ENCODE measurements at places on chromosomes 5 and 9. TPM values are rescaled to one million over a fixed set of nuclear protein-coding genes. Genes with fewer than 3 reads are reported as not detected.
A peak's percentile ranks its signal among the peaks of the same experiment; 100 is the strongest.

The MTMR12 gene
- 31.1 TPM for total RNA-seq

The SCGB3A2 gene
- total RNA-seq: not detected

The CTNND2 gene
- 21.0 TPM for total RNA-seq

The PKD2L2 gene
- total RNA-seq: not detected

The IFNA6 gene
- total RNA-seq: not detected

The FRMD3 gene
- 2.1 TPM for total RNA-seq

The C5orf63 gene
- 0.99 TPM for total RNA-seq

The CBY3 gene
- not detected for total RNA-seq

DNA sequence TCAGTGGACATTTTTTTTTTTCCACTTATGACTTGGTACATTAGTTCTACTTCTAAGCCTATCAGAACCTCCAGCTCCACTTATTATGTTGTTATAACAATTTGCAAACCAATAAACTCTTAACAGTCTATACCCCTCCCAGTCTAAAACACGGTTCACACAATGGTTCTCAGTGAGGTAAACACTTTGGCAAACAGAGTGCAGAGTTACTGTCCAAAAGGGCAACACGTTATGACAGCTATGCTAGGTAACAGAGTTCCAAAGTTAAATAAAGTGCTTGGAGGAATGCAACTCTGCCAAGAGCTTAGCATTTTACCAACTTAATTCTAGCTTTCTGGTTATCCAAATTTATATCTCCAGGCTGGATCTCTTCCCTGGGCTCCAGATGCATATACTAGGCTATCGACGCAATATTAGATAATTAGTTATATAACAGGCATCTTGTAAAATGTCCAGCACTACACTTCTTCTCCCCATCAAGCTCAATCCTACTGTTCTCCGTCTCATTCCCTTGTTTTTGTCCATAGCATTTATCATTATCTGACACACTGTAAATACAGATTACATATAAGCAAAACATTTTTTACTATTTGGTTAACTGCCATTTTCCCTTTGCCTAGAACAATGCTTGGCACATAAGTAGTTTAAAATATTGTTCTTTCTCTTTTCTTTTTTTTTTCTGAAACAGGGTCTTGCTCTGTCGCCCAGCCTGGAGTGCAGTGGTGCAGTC is 14.3 kb downstream of the FNBP1 start:
- no peak for DNase-seq
- no peak overlapping the region for H3K27ac ChIP-seq
- H3K4me1 ChIP-seq: peaks cover 17% of the 10 kb centered on the region

GRCh38 chr5:37836592-37837413 is 3.0 kb downstream of the GDNF start:
- no peak overlapping the region for H3K4me3 ChIP-seq
- H3K27ac ChIP-seq: no peak overlapping the region
- no peaks in the 10 kb centered on the region for H3K36me3 ChIP-seq
- no peak for DNase-seq

DNA sequence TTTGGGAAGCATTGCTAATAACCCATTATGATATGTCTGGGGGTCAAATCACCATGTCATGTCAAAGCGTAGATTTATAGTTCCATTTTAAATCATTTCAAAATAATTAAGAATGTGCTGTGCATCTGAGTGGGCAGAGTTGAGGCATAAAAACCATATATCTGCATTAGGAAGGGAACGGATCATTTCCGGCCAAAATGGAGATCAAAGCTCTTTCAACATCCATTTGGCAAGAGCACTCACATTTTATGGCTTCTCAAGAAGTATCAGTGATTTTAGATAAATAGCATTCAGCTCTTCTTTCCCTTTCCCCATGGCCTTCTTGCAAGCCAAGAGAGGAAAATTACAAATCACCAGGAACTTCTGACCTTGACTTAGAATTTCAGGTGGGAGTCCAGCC is 89.9 kb downstream of the HSPA4 start:
- no peaks in the 10 kb centered on the region for H3K36me3 ChIP-seq
- no peaks in the 10 kb centered on the region for H3K27me3 ChIP-seq
- DNase-seq: no peak
- H3K4me3 ChIP-seq: no peak overlapping the region

- no peaks in the 10 kb centered on the region for H3K4me1 ChIP-seq
- H3K27me3 ChIP-seq: no peaks in the 10 kb centered on the region
- H3K4me3 ChIP-seq: no peak overlapping the region
- no peak overlapping the region for H3K27ac ChIP-seq
- H3K36me3 ChIP-seq: no peaks in the 10 kb centered on the region
Observed at GRCh38 chr9:137476856-137477255, 17.7 kb upstream of the NSMF start.

- no peaks in the 10 kb centered on the region for H3K36me3 ChIP-seq
- DNase-seq: no peak
- no peaks in the 10 kb centered on the region for H3K27me3 ChIP-seq
- H3K27ac ChIP-seq: no peak overlapping the region
Observed at GRCh38 chr5:78492224-78492623, 131.8 kb downstream of the SCAMP1 start.

DNA sequence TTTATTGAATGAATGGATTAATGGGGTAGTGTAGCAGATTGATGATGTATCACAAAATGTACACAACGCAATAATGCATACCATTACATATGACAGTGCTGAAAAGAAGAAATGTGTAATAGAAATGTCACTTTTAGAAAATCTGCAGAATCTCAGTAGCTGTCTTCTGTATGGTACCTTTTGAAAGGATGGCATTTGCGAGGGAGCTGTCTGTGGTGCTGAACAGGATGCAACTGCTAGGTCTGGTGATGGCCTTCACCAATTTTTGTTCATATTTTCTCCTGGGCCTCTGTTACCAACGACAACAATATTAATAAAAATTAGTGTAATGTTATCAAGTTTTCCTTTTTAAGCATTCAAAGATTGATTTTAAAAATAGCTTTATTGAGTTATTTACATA is 36.2 kb upstream of the OTULIN start:
- H3K4me3 ChIP-seq: no peak overlapping the region
- no peaks in the 10 kb centered on the region for H3K27me3 ChIP-seq
- H3K27ac ChIP-seq: no peak overlapping the region

DNA sequence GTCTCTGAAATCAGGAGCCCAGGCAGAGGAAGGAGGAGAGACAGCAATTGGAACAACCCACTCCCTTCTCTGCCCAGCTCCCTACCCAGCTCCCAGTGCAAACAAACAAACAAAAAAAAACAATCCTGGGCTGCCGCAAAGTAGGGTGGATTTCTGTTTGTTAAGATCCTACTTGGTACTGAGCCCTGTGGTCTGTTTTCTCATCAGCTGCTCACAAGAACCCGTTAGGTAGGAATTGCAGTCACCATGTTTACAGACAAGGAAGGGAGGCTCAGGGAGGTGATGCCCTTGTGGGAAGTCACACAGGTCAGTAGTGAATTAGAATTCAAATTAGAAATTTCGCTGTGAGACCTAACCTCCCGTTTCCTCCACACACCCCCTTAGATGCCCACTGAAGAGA is 128.8 kb upstream of the RAD23B start:
- no peaks in the 10 kb centered on the region for H3K36me3 ChIP-seq
- no peak for DNase-seq
- no peak overlapping the region for H3K4me3 ChIP-seq
- no peaks in the 10 kb centered on the region for H3K27me3 ChIP-seq
- no peak overlapping the region for H3K27ac ChIP-seq
- H3K4me1 ChIP-seq: no peaks in the 10 kb centered on the region

DNA sequence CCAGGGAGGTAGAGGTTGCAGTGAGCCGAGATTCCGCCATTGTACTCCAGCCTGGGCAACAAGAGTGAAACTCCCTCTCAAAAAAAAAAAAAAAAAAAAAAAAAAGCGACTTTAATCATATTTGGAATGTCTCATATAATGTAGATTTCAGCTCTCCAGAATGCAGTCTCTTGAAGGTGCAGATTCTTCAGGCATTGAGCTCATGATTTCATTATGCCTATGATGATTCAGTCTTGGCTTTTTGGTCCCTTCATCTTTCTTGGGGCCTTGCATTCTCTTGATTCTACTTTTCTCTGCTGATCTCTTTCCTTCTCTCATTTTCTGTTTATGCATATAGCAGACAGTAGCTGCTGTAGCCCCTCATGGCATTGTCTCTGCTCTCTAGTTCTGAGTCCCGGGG is 22.9 kb downstream of the KDM4C start:
- peaks cover 64% of the 10 kb centered on the region for H3K4me1 ChIP-seq
- no peak for DNase-seq
- no peaks in the 10 kb centered on the region for H3K36me3 ChIP-seq
- H3K27ac ChIP-seq: peak overlapping the region; percentile 6

- H3K4me3 ChIP-seq: no peak overlapping the region
- H3K36me3 ChIP-seq: no peaks in the 10 kb centered on the region
- H3K27ac ChIP-seq: no peak overlapping the region
- no peak for DNase-seq
Observed at GRCh38 chr9:37187292-37187691, 66.9 kb downstream of the ZCCHC7 start.

DNA sequence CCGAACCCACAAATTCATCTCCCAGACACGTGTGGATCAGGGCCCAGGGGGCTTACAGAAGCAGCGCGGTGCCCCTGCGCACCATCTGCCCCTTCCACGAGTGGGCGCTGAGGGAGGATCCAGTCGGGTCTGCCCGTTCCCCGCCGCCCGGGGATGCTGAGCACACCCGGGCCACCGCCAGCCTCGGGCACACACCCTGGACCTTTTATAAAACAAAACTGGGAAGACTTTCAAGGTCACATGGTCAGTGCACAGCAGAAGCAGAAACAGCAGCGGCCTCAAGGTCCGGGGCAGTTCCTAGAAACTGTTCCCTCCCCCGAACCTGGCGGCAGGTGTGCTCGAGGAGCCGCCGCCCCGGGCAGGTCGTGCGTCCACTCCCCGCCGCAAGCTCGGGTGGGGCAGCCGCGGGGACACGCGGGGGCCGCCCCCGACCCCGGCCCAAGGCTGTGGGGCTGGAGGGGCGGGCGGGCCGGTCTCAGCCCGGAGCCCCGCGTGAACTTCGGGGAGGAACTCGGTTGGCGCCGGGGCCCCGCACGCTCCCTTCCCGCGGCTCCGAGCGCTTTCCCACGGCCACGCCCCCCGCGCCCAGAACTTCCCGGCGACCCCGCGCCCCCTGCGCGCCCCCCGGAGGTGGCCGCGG is 633 bp upstream of the PPP1R26 start:
- peaks cover 34% of the 10 kb centered on the region for H3K4me1 ChIP-seq
- peak; percentile 70 for DNase-seq
- no peak overlapping the region for H3K4me3 ChIP-seq
- peak overlapping the region; percentile 95 for H3K27ac ChIP-seq
- no peaks in the 10 kb centered on the region for H3K27me3 ChIP-seq
- peaks cover under 1% of the 10 kb centered on the region for H3K36me3 ChIP-seq

DNA sequence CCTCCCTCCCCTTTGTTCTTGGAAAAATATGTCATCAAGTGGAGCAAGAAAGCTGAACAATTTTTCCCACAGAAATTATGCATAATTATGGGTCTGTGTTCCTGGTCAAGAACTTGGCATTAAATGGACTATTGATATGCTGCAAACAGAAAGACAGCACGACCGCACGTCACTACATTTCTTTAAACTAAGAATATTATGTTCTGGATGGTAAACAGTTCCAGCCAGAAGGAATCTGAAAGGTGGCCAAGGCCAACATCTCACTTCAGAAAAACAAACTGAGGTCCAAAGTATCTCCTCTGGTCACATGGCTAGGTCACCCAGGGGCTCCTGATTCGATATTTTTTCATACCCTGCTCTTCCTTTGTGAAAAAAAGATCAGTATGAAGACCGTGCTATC is 173.3 kb upstream of the GAS1 start:
- no peak overlapping the region for H3K4me3 ChIP-seq
- H3K4me1 ChIP-seq: peaks cover 8% of the 10 kb centered on the region
- no peak overlapping the region for H3K27ac ChIP-seq
- no peaks in the 10 kb centered on the region for H3K27me3 ChIP-seq

GRCh38 chr5:76403766-76404222 is 709 bp downstream of the IQGAP2 start:
- H3K27ac ChIP-seq: peak overlapping the region; percentile 97
- no peak for DNase-seq
- H3K36me3 ChIP-seq: no peaks in the 10 kb centered on the region
- H3K4me3 ChIP-seq: peak overlapping the region; percentile 65
- H3K4me1 ChIP-seq: peaks cover 49% of the 10 kb centered on the region

- no peaks in the 10 kb centered on the region for H3K4me1 ChIP-seq
- H3K36me3 ChIP-seq: no peaks in the 10 kb centered on the region
- DNase-seq: no peak
- no peak overlapping the region for H3K4me3 ChIP-seq
- H3K27me3 ChIP-seq: no peaks in the 10 kb centered on the region
Observed at GRCh38 chr9:3900673-3901318, 375.0 kb upstream of the RFX3 start.

DNA sequence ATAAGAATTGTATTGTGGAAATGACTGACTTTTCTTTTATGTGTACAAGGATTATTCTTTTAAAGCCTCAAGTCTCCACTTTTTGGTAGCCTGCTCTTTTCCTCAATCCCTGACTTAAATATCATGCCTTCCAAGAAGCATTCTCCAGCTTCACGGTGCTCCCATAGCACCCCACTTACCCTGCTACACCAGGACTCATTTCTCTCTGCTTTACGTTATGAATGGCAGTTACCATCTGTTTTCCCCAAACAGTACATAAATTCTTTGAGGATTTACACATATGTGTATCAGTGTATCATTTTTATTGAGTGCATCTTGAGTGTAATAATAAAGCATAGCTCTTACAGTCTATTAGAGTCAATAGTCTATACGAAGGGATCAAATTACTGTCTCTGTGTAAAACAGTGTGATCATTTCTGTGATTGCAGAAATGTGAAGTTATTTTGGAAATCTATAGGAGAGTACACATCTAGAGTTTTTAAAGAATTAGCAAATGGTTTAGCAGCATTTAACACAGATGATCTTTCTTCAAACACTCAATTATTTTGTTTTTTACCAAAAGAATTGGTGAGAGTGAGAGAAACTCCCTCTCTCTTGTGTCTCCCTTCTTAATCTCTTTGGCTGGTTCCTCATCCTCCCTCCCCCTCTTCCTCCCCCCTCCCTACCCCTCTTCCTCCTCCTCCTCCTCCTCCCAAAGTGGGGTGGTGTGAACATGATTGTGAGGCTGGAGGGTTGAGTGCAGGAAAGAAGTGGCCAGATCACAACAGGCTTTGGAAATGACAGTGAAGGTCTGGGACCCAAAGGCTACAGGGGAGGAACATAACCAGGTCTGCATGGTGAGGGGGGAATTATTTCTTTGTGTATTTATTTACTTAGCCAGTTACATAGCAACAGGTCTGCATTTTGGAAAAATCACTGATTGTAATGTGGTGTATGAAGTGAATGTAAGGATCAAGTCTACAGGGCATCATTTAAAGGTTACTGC is 27.6 kb upstream of the ECM2 start:
- H3K4me3 ChIP-seq: no peak overlapping the region
- no peaks in the 10 kb centered on the region for H3K36me3 ChIP-seq
- DNase-seq: no peak
- H3K27ac ChIP-seq: no peak overlapping the region

GRCh38 chr5:62617943-62618342 is 39.3 kb downstream of the LRRC70 start:
- H3K36me3 ChIP-seq: no peaks in the 10 kb centered on the region
- no peaks in the 10 kb centered on the region for H3K4me1 ChIP-seq
- H3K27me3 ChIP-seq: no peaks in the 10 kb centered on the region
- no peak overlapping the region for H3K27ac ChIP-seq

GRCh38 chr5:132595624-132596023 is 38.8 kb downstream of the RAD50 start:
- no peaks in the 10 kb centered on the region for H3K27me3 ChIP-seq
- DNase-seq: no peak
- H3K36me3 ChIP-seq: no peaks in the 10 kb centered on the region
- H3K4me1 ChIP-seq: no peaks in the 10 kb centered on the region

Data from body of pancreas (tissue), 4 donors.